ENCODE measurements at places on chromosomes 5 and 9.

GRCh38 chr5:1524799-1525623, 1.3 kb upstream of the LPCAT1 start:
- DNase-seq = no peak

DNA sequence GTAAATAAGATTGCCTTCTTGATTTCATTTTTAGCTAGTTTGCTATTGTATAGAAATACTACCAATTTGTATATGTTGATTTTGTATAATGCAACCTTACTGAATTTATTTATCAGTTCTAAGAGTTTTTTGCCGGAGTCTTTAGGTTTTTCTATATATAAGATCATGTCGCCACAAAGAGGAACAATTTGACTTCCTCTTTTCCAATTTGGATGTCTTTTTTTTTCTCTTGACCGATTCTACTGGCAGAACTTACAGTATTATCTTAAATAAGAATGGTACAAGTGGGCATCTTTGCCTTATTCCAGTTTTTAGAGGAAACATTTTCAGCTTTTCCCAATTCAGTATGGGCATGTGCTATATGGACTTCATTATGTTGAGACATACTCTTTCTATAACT, 624.7 kb upstream of the ACO1 start:
- DNase-seq = no peak

GRCh38 chr9:85009251-85009650, 339.7 kb downstream of the NTRK2 start:
- DNase-seq = no peak

DNA sequence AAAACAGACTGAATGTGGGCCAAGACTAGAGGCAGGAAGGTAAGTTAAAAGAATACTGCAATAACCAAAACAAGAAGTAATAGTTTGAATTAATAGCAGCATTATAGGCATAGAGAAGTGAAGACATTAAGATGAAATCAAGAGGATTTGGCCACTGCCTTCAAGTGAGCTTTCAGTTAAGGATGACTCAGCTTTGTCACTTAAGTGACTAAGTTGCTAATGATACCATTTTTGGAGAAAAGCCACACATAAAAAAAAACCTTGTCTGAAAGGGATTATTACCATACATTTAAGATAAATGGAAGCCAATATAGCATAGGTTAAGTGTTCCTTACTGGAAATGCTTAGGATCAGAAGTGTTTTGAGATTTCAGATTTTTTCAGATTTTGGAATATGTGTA, 57.0 kb downstream of the ECPAS start:
- no peak for DNase-seq

DNA sequence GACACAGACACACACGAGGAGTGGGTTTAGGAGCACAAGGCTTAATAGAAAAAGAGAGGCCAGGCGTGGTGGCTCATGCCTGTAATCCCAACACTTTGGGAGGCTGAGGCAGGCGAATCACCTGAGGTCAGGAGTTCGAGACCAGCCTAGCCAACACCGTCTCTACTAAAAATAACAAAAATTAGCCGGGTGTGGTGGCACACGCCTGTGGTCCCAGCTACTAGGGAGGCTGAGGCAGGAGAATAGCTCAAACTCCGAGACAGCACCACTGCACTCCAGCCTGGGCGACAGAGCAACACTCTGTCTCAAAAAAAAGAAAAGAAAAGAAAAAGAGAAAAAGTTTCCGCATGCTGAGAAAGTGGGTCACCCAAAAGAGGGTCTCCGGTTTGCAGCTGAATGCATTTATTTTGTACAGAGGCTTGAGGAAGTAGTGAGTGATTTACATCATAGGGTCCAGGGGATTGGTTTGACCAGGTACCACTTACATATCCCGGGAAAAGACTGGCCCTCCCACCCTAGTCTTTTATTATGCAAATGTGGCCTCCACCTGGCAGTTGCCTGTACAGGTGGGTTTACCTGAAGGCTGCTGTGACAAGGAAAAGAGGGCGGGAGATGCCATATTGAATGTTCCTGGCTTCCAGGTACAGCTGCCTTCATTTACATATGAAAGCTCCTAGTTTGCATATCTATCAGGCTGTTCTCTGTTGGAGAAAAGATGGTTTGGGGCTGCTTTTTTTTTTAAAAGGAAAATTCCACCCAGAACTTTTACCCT, 366.2 kb upstream of the GRAMD2B start:
- DNase-seq = no peak

- no peak for DNase-seq
These were observed 21.2 kb downstream of the COL15A1 start for GRCh38 chr9:98964911-98965336.

DNA sequence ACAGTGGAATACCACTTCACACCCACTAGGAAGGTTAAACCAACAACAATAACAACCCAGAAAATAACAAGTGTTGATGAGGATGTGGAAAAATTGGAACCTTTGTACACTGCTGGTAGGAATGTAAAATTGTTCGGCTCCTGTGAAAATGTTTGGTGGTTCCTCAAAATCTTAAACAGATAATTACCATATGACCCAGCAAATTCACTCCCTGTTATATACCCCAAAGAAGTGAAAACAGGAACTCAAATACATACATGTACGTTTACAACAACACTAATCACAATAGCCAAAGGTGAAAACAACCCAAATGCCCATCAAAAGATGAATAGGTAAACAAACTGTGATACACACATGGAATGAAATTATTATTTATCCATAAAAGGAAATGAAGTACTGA, 178.5 kb upstream of the PHYKPL start:
- DNase-seq = no peak

DNA sequence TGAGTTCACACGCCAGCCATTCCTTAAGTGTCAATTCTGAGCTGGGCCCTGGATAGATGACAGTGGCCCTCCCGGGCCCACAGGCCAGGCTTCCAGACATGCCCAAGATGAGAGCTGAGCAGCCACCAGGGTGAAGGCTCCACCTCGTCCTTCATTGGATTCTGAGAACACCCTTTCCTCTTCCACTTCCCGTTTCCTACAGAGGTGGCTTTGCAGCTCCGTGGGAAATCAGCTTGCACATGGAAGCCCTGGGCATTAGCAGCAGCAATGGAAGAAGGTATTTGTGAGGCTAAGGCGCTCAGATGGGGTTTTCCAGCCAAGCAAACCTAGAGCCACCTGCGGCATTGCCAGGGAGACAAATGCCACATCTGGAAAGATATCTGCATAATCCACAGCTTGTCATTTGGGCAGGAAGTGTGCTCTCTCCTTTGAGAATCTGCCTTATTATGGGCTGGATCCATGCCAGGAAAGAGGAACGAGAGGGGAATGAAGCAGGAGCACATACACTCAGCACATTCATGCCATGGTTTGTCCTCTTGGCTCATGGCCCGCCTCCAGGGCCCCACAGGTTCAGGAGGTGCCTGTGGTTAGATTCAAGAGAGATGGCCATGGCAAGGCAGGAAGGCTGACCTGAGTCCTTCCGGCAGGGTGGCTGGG, 34.1 kb downstream of the CFAP77 start:
- DNase-seq = no peak

- DNase-seq = no peak
These were observed 32.5 kb downstream of the TENT4A start for GRCh38 chr5:6745706-6746222.

GRCh38 chr5:27034565-27034964, 3.8 kb downstream of the CDH9 start:
- DNase-seq = no peak

- peak; percentile 15 for DNase-seq
These were observed 449 bp upstream of the PCSK5 start for GRCh38 chr9:75889977-75890471.

- no peak for DNase-seq
These were observed 80.7 kb downstream of the GRIA1 start for GRCh38 chr5:153571162-153571561.

DNA sequence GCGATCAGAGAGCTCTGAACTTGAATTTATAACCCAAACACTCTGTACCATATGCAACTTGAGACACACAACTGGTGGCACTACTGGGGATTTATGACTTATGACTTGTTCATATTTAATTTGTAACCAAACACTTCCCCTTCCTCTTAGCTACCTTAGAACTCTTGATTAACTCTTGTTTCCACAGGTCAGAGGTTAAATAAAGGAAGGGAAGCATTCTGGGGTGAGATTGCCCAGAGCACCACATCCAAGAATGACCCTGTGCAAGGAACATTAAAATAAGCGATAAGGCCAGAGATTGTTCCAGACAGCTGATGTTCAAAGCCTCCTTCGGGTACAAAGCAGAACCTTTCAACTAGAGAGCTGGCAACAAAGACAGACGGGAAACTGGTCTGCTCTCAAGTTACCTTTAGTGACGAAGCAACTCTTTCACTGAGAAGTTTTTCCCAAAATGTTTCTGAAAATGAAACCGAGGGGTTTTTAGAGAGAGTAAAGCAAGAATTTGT, 242.6 kb downstream of the DENND1A start:
- no peak for DNase-seq

GRCh38 chr5:119021149-119021732, 32.9 kb upstream of the DTWD2 start:
- DNase-seq = no peak

DNA sequence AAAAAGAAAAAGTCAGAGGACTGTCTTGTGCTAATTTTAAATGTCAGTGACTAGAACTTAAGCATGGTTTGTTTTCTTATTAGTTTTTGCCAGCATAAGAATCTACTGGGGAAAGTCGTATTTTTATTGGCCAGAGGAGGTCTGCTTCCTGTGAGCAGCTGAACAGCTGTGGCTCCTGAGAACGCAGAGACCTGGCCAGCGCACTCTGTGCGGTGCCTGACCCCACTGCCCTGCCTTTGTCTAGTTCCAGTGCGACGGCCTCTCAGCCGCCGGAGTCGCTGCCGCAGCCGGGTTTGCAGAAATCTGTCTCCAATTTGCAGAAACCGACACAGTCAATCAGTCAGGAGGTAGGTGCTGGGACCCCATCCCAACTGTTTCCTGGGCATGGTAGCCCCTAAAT, 42.5 kb downstream of the PRRC2B start:
- no peak for DNase-seq

DNA sequence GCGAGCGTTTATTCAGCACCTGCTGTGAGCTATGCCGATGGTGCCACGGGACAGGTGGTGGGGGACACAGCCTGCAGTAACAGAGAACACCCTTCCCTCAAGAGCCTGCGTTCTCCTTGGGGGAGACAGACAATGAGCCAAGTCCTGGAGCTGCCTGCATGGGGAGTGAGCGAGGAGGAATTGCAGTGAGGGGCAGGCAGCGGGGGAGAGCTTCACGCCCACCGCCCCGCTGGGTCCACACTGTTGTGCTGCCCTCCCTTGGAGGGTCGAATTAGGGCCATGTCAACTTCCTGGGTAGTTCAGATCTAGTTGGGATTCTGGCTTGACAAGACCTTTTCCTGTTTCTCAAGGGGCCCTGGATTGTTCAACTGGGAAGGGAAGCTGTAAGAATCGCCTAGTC, 55.5 kb upstream of the N4BP3 start:
- no peak for DNase-seq

- DNase-seq = no peak
These were observed 38.7 kb downstream of the SCAMP1 start for GRCh38 chr5:78399116-78399515.

DNA sequence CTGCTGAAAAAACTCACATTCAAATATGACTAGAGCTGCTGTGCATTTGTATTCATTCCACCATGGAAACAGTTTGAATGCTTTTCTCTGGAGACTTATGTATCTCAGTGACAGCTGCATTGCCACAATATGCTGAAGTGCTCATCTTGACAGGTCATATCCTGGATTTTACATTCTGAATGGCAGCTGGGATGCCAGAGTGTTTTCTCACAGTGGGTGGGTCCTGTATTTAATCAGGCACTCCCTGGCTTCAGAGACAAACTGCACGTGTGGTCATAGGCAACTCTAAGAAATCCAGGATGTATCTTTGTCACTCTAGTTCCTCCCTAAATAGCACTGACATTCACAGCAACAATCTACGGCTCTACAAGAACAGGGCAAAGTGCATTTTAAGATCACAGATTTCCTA, 75.6 kb downstream of the ST8SIA4 start:
- DNase-seq = no peak

Measured in nephron progenitor cell (in vitro differentiated cells).